ENCODE measurements at places on chromosomes 3 and 15. TPM values are rescaled to one million over a fixed set of nuclear protein-coding genes. Genes with fewer than 3 reads are reported as not detected.

GRCh38 chr3:13866041-13866965 lies 13.6 kb downstream of the WNT7A start:
- DNase-seq: no peak

GRCh38 chr3:43289401-43289800 lies 3.1 kb downstream of the SNRK start:
- no peak for DNase-seq

GRCh38 chr15:26790118-26790517 lies 17.3 kb upstream of the GABRB3 start:
- DNase-seq: no peak

DNA sequence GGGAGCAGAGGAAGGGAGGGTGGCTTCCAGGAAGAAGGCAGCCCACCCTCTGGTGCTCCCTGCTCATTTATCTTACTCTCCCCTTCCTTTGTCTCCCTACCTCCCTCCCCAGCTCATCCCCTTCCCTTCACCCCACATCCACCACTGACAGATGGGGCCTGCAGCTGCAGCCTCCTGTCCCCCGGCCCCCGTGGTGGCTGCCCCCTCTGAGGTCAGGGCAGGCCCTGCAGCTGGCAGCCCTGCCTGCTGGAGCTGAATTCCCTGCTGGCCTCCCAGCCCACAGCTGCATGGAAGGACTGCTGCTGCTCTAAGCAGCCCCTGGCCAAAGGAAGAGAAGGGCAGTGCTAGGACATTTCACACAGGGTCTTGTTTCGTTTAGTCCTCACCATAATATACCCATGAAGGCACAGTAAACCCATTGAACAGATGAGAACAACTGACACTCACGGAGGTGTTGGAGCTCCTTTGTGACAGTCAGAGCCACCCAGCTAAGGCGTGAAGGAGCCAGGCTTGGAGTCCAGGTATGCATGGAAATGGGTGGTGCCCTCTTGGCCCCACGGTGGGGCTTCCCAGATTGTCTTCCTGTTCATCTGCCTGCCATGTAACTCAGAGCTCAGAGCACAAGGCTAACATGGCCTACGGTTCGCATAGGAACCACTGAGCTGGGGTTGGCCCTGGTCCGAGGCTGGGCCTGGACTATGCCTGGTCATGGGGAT lies 121.7 kb upstream of the PRR20G start:
- DNase-seq: no peak

DNA sequence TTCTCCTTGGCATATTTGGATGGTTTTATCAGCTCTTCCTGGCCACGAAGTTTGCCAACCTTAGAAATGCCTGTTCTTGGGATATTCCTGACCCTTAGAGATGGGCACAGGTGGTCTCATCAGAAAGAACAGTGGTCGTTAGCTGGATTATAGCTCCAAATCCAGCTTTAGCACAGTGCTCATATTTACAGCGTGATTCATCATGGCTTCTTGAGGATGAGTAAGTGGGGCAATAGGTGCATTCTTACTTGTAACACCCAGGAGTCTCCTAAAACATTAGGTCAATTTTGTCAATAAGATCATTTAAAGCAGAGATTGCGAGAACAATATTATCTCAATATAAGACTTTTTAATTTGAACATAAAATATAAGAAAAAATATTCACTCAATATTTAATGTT lies 191.9 kb downstream of the GABRB3 start:
- DNase-seq: no peak

DNA sequence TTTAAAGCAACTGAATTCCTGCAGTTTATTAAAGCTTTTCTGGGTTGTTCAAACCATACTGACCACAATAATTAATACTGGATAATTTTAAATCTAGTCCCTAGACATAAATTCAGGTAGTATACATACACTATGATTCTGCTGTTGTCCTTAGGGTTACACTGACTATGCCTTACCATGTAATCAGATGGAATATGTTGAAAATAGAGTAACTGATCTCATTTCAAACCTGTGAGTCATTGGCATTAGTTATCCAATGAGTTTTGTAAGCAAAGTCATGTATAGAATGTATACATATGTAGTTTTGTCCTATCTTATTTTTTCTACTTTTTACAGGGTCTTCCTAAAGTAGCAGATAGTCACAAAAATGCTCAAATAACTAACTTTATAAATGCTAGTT lies 517.1 kb upstream of the CCDC54 start:
- DNase-seq: no peak

- DNase-seq: no peak
Observed at GRCh38 chr15:60626669-60627068, 147.7 kb upstream of the ICE2 start.

- DNase-seq: no peak
Observed at GRCh38 chr15:63597821-63598220, 634 bp downstream of the FBXL22 start.

The CMTM7 gene
- polyA plus RNA-seq: 68.5 TPM

- no peak for DNase-seq
Observed at GRCh38 chr3:157073810-157074209, 86.1 kb downstream of the CCNL1 start.

- peak; percentile 67 for DNase-seq
Observed at GRCh38 chr3:131361464-131362421, 19.8 kb upstream of the NUDT16 start.

DNA sequence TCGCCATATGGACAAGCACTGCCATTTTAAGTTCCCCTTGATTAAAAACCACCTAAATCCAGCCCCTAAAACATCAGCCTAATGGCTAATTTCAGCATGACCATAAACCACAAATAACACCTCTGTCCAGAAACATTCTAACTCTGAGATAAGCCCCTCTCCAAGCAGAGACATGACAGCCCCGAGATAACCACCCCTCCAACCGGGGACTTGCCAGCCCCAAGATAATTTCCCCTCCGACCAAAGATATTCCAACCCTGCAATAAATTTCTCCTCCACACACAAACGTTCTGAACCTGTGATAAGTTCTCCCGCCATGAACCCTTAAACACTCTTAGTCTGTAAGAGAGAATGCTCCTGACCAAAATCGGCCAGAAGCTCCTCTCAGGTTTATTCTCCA lies 586.8 kb downstream of the EDEM1 start:
- no peak for DNase-seq

The TTC21A gene
- 19.0 TPM for polyA plus RNA-seq

- DNase-seq: no peak
Observed at GRCh38 chr15:74967670-74968069, 11.1 kb upstream of the RPP25 start.

GRCh38 chr3:153242896-153243295 lies 80.9 kb downstream of the RAP2B start:
- no peak for DNase-seq

- DNase-seq: no peak
Observed at GRCh38 chr3:165056510-165056909, 21.8 kb downstream of the SI start.

GRCh38 chr3:159914426-159914825 lies 74.2 kb upstream of the IL12A start:
- no peak for DNase-seq

GRCh38 chr15:48946074-48946839 lies 17.5 kb downstream of the SHC4 start:
- DNase-seq: no peak

- no peak for DNase-seq
Observed at GRCh38 chr3:106088899-106089298, 220.1 kb upstream of the CBLB start.

GRCh38 chr3:130529486-130530215 lies 12.7 kb downstream of the COL6A6 start:
- DNase-seq: no peak

GRCh38 chr3:106529738-106530137 lies 660.9 kb upstream of the CBLB start:
- no peak for DNase-seq

GRCh38 chr3:196867155-196867506 lies 589 bp upstream of the SENP5 start:
- DNase-seq: no peak

GRCh38 chr3:14721126-14721864 lies 46.4 kb downstream of the C3orf20 start:
- no peak for DNase-seq

The GPR156 gene
- 2.2 TPM for polyA plus RNA-seq

DNA sequence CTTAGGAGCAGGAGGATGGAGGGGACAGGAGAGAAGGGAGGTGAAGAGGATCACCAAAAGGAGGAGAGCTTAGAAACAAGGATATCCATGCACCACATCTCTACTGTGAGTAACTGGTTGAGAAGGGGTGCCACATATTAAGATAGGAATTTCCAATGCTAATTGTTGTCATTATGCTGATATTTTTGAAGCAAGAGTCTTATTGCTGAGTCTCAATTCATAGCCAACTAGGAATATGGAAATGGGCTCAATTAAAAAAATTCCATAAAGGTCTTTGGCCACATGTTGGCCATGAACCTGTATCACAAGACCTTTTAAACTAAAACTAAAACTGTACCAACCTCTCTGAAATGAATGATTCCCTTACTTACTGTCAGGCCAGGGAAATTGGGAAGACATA lies 642.6 kb downstream of the MAGI1 start:
- DNase-seq: no peak

GRCh38 chr3:21936207-21936606 lies 185.2 kb upstream of the ZNF385D start:
- DNase-seq: no peak

DNA sequence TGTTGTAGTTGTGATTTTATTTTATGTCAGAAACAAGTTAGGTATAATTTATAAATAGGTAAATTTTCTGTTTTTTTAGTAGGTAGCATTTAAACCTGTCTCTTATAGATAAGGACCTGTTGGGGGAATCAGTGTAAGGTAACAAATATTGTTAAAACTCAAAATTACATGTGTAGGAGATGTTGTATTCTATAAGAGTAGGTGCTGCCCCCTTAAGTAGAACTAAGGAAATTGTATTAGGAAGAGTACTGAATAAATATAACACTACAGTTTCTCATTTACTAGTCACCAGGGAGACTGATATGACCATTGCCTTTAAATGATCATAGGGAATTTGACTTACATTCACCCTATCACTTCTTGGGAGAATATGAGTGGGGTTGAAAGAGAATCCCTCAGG lies 31.2 kb downstream of the SLC25A36 start:
- no peak for DNase-seq

DNA sequence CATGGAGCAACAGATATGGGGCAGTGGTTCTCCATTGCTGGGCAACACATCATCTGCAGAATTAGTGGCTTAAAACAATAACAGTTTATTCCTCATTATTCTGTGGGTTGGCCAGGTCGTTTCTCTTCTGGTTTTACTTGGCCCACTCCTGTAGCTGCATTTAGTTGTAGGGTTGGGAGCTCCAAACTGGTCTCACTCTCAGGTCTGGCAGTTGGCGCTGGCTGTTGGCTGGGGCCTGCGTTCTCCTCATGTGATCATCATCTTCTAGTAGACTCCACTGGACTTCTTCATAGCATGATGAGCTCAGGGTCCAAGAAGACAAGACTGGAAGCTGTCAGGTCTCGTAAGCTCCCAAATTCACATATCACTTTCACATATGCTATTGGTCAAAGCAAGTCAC lies 91.9 kb downstream of the EPHB1 start:
- DNase-seq: no peak

GRCh38 chr3:194836661-194837060 lies 151.0 kb downstream of the FAM43A start:
- DNase-seq: no peak

GRCh38 chr3:126446791-126447190 lies 28.9 kb downstream of the ZXDC start:
- DNase-seq: no peak

DNA sequence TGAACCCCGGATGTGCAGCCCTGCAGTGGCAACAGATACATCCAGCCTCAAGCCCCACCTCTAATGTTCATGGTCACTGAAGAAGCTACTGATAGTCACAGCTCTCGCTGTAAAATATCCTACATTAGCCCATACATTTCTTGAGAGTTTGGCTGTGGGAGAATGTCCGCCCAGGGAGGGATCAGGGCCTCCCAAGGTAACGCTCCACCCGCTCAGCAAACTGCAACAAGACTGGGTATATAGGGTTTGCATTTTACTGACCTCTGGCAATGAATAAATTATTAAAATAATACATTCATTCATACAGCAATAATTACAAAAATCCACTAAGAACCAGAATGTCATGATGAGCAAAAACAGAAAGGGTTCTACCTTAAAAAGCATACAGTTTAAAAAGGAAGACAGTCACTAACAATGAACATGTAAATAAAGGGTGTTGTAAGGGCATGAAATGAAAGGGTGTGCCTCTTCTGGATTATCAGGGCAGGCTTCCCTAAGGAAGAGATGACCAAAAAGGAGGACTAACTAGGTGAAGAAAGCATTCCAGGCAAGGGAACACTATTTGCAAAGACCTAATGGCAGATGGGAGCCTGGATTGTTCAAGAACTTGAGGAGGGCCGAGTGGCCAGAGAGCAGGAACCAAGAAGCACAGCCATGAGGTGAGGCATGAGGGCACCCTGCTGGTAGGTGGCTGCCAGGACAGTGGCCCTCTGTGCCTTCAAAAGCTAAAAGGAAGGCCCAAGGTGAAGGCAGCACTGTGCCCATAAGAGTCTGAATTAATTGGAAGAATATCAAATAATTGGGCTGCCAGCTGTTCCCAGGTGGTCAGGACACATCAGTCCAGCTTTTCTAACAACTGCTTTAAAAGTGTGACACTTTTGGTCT lies 28.1 kb upstream of the CTDSPL start:
- no peak for DNase-seq

DNA sequence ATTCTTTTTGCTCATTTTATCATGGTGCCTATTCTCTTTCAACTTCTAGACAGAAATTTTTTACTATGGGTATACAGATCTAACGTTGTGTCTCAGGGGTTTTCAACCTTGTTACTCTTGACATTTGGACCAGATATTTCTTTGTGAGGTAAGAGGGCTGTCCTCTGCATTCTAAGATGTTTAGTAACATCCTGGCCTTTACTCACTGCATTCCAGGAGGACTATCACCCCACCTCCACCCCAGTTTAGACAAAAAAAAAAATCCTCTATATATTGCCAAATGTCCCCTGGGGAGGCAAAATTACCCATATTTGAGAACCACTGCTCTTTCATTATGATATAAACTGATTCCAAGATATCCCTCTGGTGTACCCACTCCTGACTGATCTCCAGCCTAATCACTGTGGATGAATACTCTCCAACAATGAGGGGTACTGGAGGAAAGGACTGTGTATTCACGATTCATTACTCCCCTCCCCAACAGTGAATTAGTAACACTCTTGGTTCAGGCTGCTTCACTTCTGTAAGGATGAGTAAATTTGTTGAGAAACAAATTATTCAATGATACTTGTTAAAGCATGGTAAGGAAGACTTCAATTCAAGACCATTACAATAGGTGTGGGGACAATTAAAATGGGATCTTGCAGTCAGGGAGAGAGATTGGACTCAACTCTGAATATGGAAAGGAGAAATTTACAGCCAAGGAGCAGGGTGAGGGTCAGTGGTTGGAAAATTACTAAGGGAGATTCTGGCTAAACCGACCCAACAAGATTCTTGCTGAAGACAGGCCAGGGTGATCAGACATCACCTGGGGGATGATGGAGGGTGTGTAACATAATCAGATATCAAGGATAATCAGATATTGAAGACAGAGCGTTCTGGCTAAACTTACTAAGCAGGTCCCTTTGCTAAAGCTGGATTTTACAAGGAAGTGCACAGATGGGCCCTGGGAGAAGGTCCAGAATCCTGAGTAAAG lies 123.8 kb upstream of the DAZL start:
- no peak for DNase-seq

The CISH gene
- 22.8 TPM for polyA plus RNA-seq
